ENCODE measurements at places on chromosomes 16 and 17.

- no peak for DNase-seq
These were observed 68.5 kb downstream of the CDC27 start for GRCh38 chr17:47120521-47121095.

DNA sequence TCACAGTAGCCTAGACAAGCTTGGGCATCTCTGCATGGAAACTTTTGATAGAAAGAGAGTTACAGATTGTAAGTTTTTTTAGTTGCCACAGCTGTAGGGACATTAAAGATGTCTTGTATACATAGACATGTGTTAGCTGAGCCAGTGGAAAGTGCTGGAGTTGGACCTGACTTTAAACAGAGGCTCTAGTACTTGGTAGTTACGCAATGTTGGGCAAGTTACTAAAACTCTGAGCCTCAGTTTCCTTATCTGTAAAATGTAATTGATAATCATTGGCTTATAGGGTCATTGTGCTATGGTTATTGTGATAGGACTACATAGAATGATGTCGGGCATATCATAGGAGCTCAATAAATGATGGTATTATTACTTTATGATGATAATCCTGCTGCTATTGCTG lies 225.8 kb upstream of the CPHXL start:
- no peak for DNase-seq

DNA sequence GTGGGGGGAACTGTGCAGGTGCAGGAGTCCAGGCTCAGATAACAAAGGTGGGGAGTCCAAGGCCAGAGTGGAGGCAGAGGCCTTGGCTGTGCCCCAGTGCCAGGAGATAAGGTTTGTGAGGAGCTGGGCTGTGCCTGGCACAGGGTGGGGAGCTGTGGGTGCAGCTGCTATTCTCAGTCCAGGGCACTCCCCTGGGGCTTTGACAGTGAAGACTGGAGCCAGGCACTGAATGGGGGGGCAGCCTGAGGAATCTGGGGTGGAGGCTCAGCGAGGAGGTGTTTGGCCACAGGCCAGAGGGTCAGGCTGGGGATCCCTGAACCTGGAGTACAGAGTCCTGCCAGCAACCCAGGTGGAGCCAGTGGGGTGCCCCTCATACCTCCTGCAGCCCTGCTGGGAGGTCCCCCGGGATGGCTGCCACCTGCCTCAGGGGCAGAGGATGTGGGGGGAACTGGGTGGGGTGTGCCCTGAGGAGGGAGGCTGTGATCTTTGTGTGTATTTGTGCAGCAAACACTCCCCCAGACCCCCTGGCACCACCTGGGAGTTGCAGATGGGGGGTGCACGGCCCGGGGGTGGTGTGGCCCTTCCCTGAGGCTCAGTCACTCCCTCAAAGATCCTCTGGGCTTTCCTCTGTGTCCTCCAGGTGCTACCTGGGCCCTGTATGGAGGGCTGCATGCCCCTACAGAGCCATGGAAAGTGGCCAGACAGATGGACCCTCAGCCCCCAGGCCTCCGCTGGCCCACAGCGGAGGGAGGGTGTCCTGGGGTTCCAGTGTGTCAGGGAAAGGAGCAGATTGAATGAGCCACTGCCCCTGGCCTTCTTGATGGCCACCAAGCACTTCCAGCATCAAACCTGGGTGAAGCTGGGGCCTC lies 44.5 kb upstream of the SMPD3 start:
- no peak for DNase-seq

GRCh38 chr16:85819771-85820170 lies 20.3 kb downstream of the COX4I1 start:
- no peak for DNase-seq

DNA sequence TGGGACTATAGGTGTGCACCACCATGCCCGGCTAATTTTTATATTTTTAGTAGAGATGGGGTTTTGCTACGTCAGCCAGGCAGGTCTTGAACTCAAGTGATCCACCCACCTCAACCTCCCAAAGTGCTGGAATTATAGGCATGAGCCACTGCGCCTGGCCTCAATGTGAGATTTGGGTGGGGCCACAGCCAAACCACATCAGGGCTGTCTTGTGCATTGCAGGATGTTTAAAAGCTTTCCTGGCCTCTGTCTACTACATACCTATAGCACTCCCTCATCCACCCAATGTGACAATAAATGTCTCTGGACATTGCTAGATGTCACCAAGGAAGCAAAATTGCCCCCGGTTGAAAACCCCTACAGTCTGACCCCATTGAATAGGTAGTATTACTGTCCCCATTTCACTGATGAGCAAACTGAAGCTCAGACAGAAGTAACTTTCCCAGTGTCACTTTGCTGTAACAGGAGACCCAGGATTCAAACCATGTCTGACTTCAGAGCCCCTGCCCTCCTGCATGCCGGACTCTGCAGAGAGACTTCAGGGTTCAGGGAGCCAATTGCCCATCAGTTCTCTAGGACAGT lies 3.6 kb upstream of the MAP3K14 start:
- no peak for DNase-seq

GRCh38 chr17:8118769-8119580 lies 661 bp upstream of the ALOXE3 start:
- peak; percentile 91 for DNase-seq

DNA sequence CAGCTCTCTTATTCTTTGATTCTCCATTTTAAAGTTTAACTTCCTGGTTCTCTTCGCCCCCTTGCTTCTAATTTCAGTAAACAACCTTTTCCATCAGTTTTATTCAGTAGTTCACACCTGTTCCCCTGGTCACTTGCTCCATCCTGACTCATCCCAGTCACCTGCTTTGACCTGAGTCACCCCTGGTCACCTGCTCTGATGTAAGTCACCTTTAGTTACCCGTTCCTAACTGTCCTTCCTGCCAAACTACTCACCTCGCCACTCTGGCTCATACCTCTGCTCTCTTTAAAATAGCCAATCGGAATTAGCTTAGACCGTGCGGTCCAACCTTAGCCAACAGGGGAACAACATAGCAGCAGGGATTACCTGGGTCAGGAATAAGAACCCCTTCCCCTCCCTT lies 4.7 kb upstream of the NLRC5 start:
- DNase-seq: no peak

GRCh38 chr16:5533321-5533888 lies 435.8 kb upstream of the EEF2KMT start:
- DNase-seq: no peak

- peak; percentile 80 for DNase-seq
These were observed 46.5 kb downstream of the TEX2 start for GRCh38 chr17:64216338-64217248.

- peak; percentile 45 for DNase-seq
These were observed 3.4 kb upstream of the WIPI1 start for GRCh38 chr17:68460715-68461114.

DNA sequence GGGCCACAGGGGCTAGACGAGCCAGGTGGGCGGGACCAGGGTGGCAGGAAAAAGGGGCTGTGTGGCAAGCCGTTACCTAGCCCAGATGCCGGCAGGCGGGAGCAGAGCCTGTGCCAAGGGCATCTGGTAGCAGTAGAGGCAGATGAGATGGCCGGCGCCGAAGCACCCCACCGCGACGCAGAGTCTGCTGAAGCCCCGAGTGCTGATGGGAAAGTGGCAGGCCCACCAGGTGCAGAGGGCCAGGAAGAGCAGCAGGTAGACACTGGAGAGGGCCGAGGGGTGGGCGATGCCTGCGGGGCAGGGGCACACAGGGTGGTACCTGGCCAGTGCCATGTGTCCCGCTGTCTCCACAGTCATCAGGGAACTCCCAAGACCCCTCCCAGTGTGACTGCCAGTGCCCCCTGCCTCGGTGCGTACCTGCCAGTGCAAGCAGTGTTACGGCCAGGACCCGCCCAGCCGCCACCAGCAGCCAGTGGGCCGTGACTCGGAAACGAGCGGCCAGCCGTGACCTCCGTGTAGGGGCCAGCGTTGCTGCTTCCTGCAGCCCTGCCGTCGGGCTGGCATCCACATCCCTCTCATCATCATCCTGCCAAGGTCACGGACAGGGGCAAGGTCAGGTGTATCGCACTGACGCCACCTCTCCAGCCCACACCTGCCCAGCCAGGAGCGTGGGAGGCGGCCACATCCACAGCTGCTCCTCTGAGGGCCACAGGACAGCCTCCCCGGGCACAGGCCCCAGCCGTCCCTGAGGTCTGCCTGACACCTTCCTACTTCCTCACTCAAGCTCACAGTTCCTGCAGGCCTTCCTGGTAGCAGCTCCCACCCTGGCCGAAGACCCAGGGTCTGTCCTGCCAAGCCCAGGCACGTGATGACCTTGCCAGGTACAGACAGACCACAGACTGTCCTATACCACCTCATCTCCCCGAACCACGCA lies 32.1 kb downstream of the CTU2 start:
- DNase-seq: no peak

GRCh38 chr17:16301963-16302855 lies 51.1 kb downstream of the CENPV start:
- no peak for DNase-seq

GRCh38 chr17:56880133-56880532 lies 33.7 kb downstream of the TRIM25 start:
- DNase-seq: no peak

GRCh38 chr16:12573300-12573699 lies 230.4 kb downstream of the CPPED1 start:
- DNase-seq: no peak

DNA sequence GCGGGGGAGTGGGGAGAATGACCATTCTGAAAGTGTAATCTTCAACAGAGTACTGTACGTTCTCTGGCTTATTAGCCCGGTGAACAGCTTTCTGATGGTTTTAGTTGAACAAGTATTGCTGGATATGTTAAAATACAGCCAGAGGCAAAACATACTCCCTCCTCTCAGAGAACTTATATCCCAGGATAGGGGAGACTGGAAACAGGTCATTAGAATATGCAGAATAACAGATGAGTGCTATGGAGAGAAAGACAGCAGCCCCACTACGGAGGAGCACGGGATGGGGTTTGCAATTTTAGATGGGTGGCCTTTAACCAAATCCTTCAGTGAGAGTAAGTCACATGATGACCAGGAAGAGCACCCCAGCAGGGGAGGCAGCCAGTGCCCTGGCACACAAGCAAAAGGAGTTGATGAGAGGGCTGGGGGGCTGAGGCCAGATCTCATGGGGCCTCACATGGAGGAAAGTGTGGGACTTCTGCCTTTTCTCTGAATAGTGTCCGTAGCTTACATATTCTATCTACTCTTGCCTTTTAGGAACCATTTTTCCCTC lies 43.1 kb upstream of the SEC14L1 start:
- no peak for DNase-seq

- DNase-seq: no peak
These were observed 185.2 kb downstream of the CPPED1 start for GRCh38 chr16:12618515-12618914.

DNA sequence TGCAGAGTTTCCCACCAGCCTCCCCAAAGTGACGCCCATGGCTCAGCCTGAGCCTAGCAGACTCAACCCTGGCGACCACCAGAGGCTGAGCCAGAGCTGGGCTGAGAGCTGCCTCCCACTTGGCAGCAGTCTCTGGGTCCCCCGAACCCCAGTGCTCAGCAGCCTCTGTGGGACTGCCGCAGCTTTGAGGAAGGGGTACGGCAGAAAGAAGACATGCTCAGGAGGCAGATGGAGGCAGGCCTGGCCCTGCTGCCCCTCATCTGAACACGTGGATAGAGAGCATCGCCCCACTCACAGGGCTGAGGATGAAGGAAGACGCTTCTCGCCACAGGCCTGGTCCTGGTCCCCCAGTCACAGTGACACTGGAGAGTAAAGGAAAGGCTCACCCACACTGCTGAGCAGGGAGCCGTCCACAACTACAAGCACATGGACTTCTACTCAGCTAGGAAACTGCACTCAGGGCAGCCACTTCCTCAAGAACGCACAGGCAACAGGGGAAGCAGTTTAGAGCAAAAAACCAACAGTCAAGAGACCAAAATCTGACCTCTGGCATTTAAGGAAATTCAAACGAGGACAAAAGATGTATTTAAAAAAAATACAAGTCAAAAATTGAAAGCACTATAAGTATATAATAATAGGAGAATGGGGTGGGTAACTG lies 45.2 kb upstream of the GSG1L start:
- DNase-seq: no peak

DNA sequence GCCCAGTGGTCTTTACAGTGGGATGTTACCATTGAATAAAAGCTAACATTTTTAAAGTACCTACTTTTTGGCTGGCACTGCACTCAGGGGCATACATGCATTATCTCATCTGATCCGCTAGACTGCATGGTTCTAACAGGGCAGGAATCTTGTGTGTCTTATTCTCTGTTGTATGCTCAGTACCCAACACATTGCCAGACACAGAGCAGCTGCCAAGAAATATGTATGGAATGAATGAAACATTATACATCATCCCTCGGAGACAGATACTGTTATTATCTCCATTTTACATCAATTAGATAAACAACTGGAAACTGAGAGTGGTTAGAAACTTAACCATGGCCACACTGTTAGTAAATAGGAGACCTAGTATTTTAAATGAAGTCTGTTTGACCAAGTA lies 74.1 kb upstream of the CDH11 start:
- no peak for DNase-seq

DNA sequence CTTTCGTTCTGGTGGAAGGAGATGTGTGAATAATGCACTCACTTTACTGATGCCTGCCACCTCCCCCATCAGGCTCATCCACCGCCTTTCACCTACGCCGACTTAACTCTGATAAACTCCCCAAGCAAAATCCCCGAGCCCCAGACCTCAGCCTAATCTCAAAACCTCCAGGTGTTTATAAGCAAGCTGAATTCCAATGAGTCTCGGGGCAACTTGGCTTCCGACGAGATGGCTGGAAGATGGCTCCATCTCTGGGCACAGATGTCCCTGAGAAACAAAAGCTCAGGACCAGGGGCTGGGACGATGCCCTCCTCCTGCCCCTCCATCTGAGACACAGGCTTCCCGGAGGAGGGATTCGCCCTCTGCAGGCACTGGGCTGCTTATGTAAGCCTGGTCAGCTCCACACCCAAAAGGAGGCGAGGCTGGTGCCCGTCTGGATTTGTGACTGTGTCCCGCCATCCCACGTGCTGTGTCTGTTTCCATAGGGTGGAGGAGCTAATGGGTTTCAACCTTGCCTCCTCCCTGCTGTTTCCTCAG lies 386.4 kb upstream of the TNRC6C start:
- DNase-seq: peak; percentile 64

DNA sequence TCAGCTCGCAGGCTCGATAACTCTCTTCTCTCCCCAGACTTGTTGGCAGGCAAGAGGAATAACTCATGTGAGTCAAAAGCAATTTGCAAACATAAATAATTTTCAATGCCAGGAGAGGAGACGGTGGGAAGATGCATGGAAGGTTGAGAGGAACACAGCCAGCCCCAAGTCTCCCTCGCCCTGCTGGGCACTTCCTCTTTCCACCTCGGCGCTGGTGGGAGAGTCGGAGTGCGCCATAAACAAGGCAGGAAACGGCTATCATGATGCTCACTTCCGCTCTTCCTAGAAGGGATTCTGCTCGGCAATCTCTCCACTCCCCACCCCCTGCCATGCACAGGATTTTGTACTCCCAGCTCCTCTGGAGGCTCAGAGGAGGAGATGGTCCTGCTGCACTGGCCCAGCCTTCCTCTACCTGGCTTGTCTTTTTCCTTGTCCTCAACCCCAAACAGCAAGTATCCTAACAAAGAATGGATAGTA lies 13.0 kb downstream of the CBX4 start:
- no peak for DNase-seq

DNA sequence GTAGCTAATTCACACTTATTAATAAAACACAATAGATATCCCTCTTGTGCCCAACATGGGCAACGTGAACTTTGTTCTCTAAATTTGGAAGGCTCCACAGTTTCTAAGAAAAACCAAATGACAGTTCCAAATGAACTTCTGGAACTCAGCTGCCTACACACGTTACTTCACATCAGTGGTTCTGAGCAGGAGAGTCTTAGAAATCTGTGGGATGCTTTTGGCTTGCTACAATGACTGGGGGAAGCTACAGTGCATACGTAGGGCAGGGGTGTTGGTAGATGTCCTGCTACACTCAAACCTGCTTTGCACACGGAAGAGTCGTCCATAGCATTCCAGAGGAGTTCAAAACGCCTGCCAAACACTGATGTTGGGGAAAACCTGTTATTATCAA lies 8.0 kb downstream of the TXNDC11 start:
- DNase-seq: no peak
